ENCODE measurements at places on chromosomes 3 and 15.

DNA sequence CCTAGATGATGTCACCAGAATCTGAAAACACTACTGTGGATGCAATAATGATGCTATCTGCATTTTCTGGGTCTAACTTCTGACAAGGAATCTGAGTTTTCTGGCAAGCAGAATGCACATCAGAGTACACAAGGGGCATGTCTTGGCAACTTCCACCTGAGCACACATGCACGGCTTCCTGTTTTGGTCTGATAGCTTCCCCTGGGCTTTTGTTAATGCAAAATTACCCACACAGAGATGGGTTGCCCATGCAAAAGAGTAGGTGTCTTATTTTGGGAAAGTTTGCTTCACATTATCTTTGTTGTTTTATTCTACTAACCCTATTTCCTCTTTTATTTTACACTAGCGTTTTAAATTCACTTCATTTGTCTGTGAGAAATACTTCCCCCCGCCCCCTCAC is 74.2 kb upstream of the SATB1 start:
- no peak for DNase-seq

DNA sequence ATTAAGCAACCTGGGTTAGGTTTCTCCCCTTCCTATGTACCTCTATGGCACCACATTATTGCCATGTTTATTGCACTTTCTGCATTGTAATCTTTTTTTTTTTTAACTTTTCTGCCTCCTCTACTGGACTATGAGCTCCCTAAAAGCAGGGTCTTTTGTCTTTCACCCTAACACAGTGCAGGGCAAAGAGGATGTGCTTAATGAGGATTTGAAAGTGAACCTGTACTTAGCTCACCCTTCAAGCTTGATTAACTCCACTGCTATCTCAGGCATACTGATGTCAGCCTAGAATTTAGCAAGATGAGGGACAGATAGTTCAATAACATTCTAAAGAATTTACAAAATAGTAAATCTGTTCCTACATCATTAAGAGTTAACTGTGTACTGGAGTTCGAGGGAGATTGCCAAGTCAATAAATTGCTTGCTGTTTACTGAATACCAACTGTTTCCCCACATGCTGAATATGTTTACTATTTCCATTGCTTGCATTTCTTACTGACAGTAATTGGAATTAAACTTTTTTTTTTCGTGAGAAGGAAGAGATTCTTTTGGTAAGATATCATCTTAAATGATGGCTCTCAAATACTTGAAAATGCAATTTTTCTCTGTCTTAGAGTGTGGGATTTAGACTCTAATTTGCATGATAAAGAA is 15.7 kb upstream of the PPARG start:
- DNase-seq, result no peak

DNA sequence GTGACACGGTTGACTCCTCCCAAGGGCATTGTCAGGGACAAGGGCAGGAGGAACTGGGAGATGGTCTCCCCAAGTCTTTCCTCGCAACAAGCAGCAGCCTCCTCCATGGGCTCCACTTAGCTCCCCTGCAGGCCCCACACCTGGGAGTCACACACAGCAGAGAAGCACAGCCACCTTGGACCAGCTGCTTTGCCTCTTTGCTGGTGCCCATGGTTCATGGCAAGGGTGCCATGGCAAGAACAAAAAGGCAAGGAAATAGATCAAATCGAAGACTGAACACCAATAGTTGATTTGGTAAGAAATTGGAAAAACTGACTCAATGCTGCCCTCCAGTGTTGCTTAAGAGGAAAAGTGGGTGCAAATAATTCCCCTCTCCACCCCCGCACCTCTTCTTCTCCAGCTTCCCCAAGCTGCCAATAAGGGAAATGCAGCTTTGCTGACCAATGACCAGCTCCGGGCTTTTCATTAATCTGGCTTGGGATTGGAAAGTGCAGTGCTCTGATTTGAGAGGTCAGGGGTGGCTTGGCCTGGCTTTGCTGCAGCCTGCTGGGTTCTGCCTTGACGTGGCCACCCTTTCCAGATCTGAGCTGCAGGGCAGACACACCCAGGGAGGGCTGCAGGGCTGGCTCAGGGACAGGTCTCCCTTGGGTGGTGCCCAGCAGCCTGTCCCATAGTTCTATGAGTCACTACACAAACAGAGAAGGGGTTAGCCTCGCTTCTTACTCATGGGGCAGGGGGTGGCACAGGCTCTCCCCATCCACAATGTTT is 162.0 kb downstream of the KLF13 start:
- DNase-seq, result no peak

DNA sequence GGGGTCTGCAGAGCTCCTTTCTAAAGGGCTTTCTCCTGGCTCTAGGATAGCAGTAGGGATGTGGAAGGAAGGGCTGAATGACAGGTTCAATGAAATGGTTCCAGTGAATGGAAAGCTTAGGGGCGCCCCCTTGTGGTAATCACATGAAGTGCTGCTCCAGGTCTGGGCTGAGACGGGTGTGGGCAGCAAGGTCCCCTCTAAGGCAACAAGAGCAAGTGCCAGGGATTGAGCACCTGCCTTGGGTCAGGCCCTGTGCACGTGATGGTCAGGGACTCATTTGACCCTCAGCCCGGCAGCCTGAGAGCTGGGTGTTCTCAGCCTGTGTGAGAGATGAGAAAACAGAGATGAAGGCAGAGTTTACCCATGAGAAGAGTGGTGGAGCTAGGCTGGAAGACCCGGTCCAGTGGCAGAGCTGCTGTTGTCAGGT is 12.1 kb upstream of the CX3CR1 start:
- DNase-seq, result peak; percentile 28

GRCh38 chr15:93024716-93025624 is 64.0 kb downstream of the RGMA start:
- DNase-seq, result no peak

DNA sequence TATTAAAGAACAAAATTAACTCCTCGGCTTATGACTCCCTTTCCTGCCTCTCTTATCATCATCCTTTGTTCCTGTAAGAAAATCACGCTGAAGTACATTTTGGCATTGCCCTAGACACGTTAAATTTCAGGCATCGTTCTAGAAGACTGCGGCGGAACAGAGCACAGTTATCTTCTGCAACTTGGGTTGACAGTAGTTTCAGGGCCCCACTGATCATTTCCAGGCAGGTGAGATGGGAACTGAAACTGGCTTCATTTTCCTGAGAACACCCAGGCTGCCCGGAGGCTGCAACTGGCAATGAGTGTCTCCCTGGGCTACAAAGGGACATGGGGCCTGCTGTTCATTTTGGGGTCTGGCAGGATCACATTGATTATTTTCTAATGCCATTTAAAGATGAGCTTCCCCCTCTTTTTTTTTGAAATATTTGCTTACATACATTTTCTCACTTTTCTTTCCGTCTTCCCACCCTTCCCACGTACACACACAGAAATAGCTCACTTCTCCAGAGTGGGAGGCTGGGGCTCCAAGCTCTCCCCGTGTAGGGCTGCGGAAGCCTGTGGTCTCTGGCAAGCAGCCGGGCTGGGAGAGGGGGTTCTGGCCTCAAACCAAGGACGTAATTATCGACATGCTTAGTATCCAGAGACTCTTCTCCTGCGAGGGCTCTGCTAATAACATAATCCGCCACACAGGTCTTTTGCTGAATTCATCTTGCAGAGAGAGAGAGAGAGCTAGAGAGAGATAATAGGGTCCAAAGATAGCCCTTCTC is 267.4 kb downstream of the ABHD5 start:
- no peak for DNase-seq

DNA sequence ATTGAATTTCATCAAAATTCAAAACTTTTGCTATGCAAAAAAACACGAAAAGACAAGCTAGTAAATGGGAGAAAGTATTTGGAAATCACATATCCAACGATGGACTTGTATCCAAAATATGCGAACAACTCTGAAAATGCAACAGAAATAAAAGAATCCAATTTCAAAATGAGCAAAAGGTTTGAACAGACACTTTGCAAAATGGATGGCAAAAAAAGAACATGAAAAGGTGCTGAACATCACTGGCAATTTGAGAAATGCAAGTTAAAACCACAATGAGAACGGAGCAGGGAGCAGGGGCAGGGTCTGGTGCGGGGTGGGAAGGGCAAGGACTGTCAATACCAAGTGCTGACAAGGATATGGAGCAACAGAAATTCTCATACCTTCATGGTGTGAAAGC is 23.1 kb upstream of the FOXP1 start:
- DNase-seq, result no peak

DNA sequence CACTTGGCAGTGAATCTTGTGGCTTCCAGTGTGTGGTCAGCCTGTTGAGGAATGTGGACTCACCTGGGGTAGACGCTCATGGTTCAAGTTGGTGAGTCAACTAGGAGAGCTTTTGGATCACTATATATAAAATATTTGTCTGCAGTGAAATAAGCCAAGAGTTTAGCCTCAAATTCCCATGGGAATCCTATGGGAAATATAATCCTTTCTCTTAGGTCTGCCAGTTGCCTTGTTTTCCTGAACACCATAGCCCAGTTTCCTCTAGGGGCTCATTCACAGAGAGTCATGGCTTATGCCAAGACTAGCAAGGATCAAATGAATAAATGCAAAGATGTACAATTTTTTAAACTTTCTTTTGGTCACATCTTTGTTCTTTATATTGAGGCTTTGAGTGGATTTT is 100.1 kb upstream of the NPHP3 start:
- no peak for DNase-seq

DNA sequence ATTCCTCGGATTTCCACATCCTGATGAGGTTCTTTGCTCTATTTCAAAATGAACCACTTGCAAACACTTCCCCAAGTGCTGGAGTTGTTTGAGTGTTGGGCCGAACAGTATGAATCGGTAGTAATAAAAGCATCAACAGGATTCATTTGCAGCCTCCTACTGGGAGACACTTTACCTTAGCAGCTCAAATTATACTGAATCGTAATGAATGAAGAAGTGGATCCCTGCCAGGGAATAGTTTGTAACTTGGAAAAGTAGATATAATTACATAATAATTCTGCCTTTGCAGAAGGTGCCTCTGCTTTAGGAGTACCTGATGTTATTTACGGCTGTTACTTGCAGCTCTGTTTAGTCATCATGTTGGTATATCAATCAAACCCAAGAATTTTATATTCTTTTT is 669.1 kb downstream of the CADM2 start:
- no peak for DNase-seq

DNA sequence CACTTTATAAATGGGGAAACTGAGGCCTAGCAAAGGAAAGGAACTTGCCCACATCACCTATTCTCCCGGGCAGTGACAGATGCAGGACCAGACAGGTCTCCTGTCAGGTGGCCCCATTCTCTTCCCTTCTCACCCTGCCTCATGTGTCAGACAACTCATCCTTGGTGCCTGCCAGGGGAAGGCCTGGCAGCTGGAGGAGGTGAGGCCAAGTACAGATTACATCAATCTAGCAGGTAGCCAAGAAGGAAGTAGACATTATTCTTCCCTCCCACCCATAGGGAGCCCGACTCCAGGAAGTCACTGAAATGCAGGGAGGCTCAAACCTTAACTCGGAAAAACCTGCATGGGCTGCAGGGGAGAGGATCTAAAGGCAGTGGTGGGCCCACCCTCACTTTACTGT is 39.6 kb downstream of the DAPK2 start:
- DNase-seq, result no peak

DNA sequence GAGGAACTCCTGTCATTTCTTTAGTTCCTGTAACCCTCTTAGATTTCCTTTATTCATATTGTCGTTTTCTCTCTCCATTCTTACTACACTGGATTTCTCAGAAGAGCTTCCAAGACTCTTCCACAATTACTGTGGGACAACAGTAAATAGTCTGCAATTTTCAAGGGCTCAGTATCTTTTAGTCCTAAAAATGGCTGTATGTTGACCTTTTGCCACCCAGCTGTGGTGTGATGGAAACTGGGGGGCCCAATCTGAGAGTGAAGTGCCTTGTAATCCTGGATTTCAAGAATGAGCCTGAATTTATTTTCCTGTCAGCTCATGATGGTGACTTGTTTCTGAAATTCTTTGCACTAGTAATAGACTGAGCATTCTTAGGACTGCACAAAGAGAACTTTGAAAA is 277.6 kb upstream of the RASGRP1 start:
- DNase-seq, result no peak

DNA sequence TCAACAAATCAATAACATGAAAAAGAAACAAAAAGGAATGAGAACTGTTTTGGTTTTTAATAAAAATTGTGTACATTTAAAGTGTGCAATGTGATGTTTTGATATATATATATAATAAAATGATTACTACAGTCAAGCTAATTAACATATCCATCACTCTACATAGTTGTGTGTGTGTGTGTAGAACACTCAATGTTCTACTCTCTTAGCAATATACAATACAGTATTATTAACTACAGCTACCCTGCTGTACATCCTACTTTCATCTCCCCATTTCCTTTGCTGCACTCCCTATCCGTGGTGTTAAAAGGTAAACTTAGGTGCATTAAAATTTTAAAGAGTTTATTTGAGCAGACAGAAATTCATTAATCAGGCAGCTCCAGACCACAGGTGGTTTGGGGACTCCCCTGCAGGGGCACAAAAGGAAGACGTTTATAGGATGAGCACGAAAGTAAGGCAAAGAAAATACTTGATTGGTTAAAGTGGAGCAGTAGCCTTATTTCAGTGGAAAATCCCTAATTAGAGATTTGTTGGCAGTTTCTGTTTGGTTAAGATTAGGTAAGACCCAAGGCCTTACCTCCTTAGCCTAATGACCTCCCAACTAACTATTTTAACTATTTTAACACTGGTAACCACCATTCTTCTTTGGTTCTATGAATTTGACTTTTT is 61.8 kb upstream of the SNRK start:
- no peak for DNase-seq

DNA sequence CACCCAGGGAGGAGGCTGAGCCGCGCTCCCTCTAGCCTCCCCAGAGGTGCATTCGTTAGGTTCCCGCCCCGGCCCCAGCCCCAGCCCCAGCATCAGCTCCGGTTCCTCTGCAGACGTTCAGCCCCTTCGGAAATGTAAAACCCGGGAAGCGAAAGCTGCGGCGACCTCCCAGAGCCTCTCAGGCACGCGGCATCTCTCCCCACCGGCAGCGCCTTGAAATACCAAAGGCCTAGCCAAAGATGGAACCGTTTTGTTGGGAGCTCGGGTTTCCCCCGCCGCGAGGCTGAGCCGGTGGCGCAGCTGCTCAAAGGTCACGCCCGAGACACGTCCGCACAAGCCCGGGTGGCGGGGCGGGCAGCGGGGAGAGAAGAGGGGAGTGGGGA is 77.8 kb upstream of the HES1 start:
- no peak for DNase-seq

DNA sequence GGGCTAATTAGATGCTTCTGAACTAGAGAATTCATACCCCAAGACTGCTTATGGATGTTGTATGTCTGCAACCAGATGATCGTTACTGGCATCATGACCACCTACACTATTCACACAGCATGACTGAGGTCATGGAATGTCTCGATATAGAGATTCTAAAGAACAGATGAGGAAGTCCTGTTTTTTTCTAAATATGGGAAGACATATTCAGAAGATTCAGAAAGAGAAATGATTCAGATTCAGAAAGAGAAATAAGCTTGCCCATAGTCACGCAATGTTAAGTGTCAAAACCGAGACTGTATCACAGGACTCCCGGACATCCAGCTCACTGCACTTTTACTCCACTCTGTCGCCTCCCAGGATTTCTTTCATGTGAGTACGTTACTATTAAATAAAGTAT is 136.2 kb downstream of the TPRG1 start:
- no peak for DNase-seq

DNA sequence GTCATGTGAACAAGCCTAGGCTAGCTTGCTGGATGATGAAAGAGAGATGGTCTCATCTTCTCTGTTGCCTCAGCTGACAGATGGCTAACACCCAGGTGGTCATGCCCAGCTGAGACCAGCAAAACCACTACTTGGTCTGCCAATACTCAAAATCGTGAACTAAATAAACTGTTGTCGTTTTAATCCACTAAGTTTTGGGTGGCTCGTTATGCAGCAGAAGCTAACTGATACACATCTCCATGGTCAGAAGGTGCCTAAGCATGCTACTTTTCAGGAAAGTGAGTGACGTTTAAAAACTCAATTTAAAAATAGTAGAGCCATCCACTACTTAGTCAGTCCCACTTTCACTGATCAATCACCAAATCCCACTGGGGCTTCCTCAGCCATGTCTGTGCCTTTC is 52.8 kb downstream of the CCR4 start:
- DNase-seq, result no peak
